ENCODE measurements at places on chromosomes 2 and 18.
A peak's percentile ranks its signal among the peaks of the same experiment; 100 is the strongest.

DNA sequence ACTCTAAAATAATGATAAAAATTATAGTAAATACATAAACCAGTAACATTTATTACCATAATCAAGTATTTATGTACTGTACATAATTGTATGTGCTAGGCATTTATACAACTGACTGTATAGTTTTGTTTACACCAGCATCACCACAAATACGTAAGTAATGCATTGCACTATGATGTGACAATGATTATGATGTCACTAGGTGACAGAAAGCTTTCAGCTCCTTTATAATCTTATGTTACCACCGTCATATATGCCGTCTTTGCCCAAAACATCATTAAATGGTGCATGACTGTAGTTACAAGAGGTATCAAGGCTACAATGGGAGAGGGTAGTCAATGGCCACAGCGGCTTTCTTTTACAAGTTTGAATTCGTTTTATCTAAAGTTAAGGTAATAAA, 60.1 kb downstream of the ICOS start:
- H3K4me3 ChIP-seq = no peak overlapping the region
- DNase-seq = no peak
- H3K27me3 ChIP-seq = no peaks in the 10 kb centered on the region
- no peaks in the 10 kb centered on the region for H3K4me1 ChIP-seq

GRCh38 chr2:65722028-65722778, 289.8 kb upstream of the SPRED2 start:
- no peak overlapping the region for H3K4me3 ChIP-seq
- H3K27ac ChIP-seq = no peak overlapping the region
- H3K4me1 ChIP-seq = no peaks in the 10 kb centered on the region
- no peaks in the 10 kb centered on the region for H3K27me3 ChIP-seq

DNA sequence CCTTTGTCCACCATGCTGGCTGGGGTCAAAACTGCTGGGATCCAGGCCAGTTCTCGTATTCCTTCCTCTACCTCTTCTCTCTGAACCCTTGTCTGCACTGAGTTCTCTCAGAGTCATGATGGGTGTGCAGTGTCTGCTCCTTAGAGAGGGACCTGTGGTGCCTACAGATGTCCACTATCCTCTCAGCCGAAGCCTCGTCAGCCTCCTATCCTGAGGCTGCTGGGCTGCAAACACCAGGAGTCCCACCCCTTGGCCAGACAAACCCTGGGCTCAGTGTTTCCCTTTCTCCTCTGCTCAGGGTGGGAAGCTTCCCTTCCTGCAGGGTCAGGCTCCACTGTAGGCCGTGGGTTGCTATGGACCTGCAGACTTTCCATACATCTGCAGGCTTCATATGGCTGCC, 2.3 kb downstream of the INPP5D start:
- DNase-seq = peak; percentile 39
- H3K4me3 ChIP-seq = no peak overlapping the region
- peaks cover 4% of the 10 kb centered on the region for H3K4me1 ChIP-seq
- H3K36me3 ChIP-seq = no peaks in the 10 kb centered on the region
- H3K27ac ChIP-seq = peak overlapping the region; percentile 26

DNA sequence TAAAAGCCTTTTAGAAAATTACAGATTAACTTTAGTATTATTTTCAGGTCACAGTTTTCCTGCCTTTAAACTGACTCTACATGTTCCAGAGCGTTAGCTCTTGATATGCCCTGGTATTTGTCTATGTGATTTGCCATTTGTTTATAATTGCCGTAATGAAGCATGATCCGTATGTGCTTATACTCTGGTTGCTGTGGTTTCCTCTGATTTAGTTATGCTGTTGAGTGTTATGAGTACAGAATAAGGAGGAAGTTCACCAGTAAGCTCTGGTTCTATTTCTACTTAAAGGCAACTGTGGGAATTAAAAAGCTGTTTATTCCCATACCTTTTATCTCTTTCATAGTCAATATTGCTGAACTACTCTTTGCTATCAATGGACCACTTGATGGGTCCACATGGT, 123.5 kb downstream of the OSBPL6 start:
- H3K27me3 ChIP-seq = no peaks in the 10 kb centered on the region
- no peak for DNase-seq
- H3K27ac ChIP-seq = no peak overlapping the region

DNA sequence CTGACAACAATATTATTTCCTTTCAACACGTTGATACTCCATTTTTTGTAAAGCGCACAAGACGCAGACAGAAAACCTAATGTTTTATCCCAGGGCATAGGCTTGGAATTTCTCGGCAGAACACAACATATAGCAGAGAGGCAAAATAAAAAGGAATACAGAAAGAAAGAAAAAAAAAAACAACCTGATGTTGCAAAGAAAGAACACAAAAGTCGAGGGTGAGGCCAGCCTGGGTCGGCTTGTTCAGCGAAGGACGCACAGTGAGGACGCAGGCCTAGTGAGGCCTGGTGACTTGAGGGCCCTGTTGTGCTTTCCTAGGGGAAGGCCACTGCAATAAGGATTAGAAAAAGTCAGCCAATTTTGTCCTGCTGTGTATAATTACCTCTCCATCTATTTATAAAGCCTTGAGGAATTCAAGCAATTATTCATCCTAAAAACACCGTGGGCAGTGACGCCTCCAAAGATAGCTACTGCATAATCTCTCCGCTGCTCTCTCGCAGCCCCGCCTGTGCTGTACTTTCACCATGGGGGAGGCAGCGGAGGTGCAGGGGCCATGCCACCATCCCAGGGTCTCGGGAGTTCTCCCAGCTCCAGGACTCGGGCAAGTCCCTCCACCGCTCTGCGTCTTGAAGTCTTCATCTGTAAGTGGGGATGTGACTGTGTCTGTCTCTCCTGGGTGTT, 61.9 kb upstream of the SH3RF3 start:
- H3K4me1 ChIP-seq = peaks cover 11% of the 10 kb centered on the region
- no peak for DNase-seq
- no peak overlapping the region for H3K4me3 ChIP-seq
- no peaks in the 10 kb centered on the region for H3K27me3 ChIP-seq
- H3K36me3 ChIP-seq = no peaks in the 10 kb centered on the region

GRCh38 chr2:64751286-64752260, 97.9 kb upstream of the SERTAD2 start:
- no peak for DNase-seq
- H3K4me1 ChIP-seq = peaks cover 3% of the 10 kb centered on the region
- H3K27me3 ChIP-seq = no peaks in the 10 kb centered on the region
- peak overlapping the region; percentile 94 for H3K4me3 ChIP-seq
- H3K36me3 ChIP-seq = no peaks in the 10 kb centered on the region

- H3K27ac ChIP-seq = no peak overlapping the region
- DNase-seq = peak; percentile 90
- peaks cover under 1% of the 10 kb centered on the region for H3K27me3 ChIP-seq
- H3K4me1 ChIP-seq = no peaks in the 10 kb centered on the region
- no peaks in the 10 kb centered on the region for H3K36me3 ChIP-seq
- H3K4me3 ChIP-seq = no peak overlapping the region
Measured at GRCh38 chr18:59096098-59096789, 43.4 kb upstream of the SEC11C start.

- no peak for DNase-seq
- no peaks in the 10 kb centered on the region for H3K36me3 ChIP-seq
- H3K27ac ChIP-seq = no peak overlapping the region
- no peaks in the 10 kb centered on the region for H3K4me1 ChIP-seq
- no peak overlapping the region for H3K4me3 ChIP-seq
Measured at GRCh38 chr2:1049691-1050090, 99.0 kb downstream of the SNTG2 start.

All from endodermal cell (in vitro differentiated cells).